ENCODE measurements at places on chromosomes 12 and 14. TPM values are rescaled to one million over a fixed set of nuclear protein-coding genes. Genes with fewer than 3 reads are reported as not detected.

GRCh38 chr12:108357834-108358579, 18.9 kb upstream of the CMKLR1 start:
- no peak for DNase-seq
- no peak overlapping the region for H3K4me3 ChIP-seq
- H3K36me3 ChIP-seq: no peaks in the 10 kb centered on the region
- peaks cover 9% of the 10 kb centered on the region for H3K27me3 ChIP-seq

GRCh38 chr12:31507966-31508365, 83.0 kb downstream of the DENND5B start:
- H3K36me3 ChIP-seq: no peaks in the 10 kb centered on the region
- H3K4me3 ChIP-seq: no peak overlapping the region
- H3K27ac ChIP-seq: no peak overlapping the region
- H3K27me3 ChIP-seq: peaks cover 3% of the 10 kb centered on the region

- H3K27ac ChIP-seq: no peak overlapping the region
- no peaks in the 10 kb centered on the region for H3K36me3 ChIP-seq
- peaks cover 5% of the 10 kb centered on the region for H3K4me1 ChIP-seq
- H3K4me3 ChIP-seq: no peak overlapping the region
- H3K27me3 ChIP-seq: peaks cover 38% of the 10 kb centered on the region
Observed at GRCh38 chr12:53972152-53972702, 699 bp upstream of the HOXC11 start.

- peak; percentile 15 for DNase-seq
- H3K36me3 ChIP-seq: peaks cover 8% of the 10 kb centered on the region
- no peak overlapping the region for H3K4me3 ChIP-seq
- no peak overlapping the region for H3K27ac ChIP-seq
Observed at GRCh38 chr14:89349171-89350008, 67.6 kb downstream of the FOXN3 start.

GRCh38 chr12:118986050-118986449, 4.7 kb downstream of the SRRM4 start:
- peaks cover 9% of the 10 kb centered on the region for H3K27me3 ChIP-seq
- H3K4me3 ChIP-seq: no peak overlapping the region
- no peaks in the 10 kb centered on the region for H3K36me3 ChIP-seq
- no peak for DNase-seq
- no peak overlapping the region for H3K27ac ChIP-seq
- no peaks in the 10 kb centered on the region for H3K4me1 ChIP-seq

- DNase-seq: no peak
- H3K4me1 ChIP-seq: no peaks in the 10 kb centered on the region
- H3K36me3 ChIP-seq: no peaks in the 10 kb centered on the region
- H3K4me3 ChIP-seq: no peak overlapping the region
- H3K27ac ChIP-seq: no peak overlapping the region
- H3K27me3 ChIP-seq: no peaks in the 10 kb centered on the region
Observed at GRCh38 chr14:51023964-51024363, 70.9 kb downstream of the TRIM9 start.

GRCh38 chr12:53179687-53180219, 769 bp upstream of the ZNF740 start:
- H3K27me3 ChIP-seq: no peaks in the 10 kb centered on the region
- peak overlapping the region; percentile 73 for H3K4me3 ChIP-seq
- H3K4me1 ChIP-seq: peaks cover 46% of the 10 kb centered on the region
- H3K36me3 ChIP-seq: peaks cover 5% of the 10 kb centered on the region
- H3K27ac ChIP-seq: peak overlapping the region; percentile 95
- DNase-seq: no peak

DNA sequence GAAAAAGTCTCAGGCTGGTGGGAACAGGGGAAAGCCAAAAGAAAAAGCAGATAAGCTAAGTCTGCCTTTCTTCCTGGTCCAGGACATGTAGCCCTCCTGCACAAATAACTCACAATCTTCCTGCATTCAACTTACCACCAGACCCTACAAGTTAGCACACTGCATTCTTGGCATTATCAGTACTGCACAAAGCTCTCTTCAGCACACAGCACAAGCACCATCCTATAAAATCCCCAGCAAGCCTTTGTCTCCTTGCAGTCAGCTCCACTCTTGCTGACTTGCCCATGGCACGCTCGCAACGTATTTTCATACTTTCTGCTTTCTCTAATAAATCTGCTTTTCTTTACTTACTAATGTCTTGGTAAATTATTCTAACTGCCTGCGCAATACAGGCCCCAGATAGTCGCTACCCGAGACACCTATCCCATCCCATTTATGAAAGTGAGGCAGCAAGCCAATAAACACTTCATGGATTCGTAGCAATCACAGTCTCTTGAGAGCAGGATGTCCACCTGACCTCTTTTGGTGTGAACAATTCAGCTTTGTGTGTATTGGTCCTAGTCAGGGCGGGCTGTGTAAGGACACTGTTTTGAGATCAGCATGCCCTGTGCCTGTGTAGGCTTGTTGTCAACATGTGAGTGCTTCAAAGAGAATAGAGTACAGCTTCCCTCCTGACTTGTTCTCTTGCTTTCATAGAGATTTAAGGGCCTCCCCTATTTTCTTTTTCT, 49.0 kb downstream of the TMEM117 start:
- no peaks in the 10 kb centered on the region for H3K27me3 ChIP-seq
- no peak for DNase-seq
- H3K27ac ChIP-seq: no peak overlapping the region
- no peaks in the 10 kb centered on the region for H3K4me1 ChIP-seq

GRCh38 chr14:93963692-93964091, 12.7 kb downstream of the ASB2 start:
- DNase-seq: no peak
- no peaks in the 10 kb centered on the region for H3K27me3 ChIP-seq
- no peak overlapping the region for H3K4me3 ChIP-seq
- peaks cover 78% of the 10 kb centered on the region for H3K4me1 ChIP-seq

GRCh38 chr12:20361416-20361815, 6.9 kb upstream of the PDE3A start:
- H3K27me3 ChIP-seq: no peaks in the 10 kb centered on the region
- H3K36me3 ChIP-seq: no peaks in the 10 kb centered on the region
- DNase-seq: no peak
- H3K4me1 ChIP-seq: no peaks in the 10 kb centered on the region
- no peak overlapping the region for H3K27ac ChIP-seq

Gene ANKLE2
- 106 TPM for total RNA-seq

Gene IL26
- not detected for total RNA-seq
